Activated T-helper 2 cell treated with anti-CD3 and anti-CD28 coated beads, Interferon-gamma antibody, Interleukin-2, Interleukin-4, amounts not matched to agents 10 μg/mL and 5 μg/mL and 100 μg/mL, durations not matched to agents 14 hours and 24 hours and 36 hours (primary cell): ENCODE measurements at places on chromosomes 11 and 22. TPM values are rescaled to one million over a fixed set of nuclear protein-coding genes. Genes with fewer than 3 reads are reported as not detected.

SYT7 gene
- total RNA-seq: 0.09 and 0.30 TPM in 2 replicates

RIC3 gene
- 2.3 and 3.2 TPM in 2 replicates for total RNA-seq

PGA5 gene
- total RNA-seq: not detected in 2 replicates

PKNOX2 gene
- not detected in 2 replicates for total RNA-seq

SPDYC gene
- total RNA-seq: not detected in 2 replicates

KCNA4 gene
- total RNA-seq: not detected in 2 replicates

- H3K36me3 ChIP-seq: peaks cover 42% of the 10 kb centered on the region
- no peak for DNase-seq
- H3K4me1 ChIP-seq: peaks cover 23% of the 10 kb centered on the region
- H3K27ac ChIP-seq: no peak overlapping the region
These were observed 1.2 kb upstream of the GANAB start for GRCh38 chr11:62647609-62648005.

- H3K4me1 ChIP-seq: peaks cover 4% of the 10 kb centered on the region
- DNase-seq: no peak
- no peaks in the 10 kb centered on the region for H3K27me3 ChIP-seq
- H3K4me3 ChIP-seq: no peak overlapping the region
- H3K27ac ChIP-seq: no peak overlapping the region
These were observed 5.7 kb downstream of the DNAL4 start for GRCh38 chr22:38788021-38788816.

GRCh38 chr11:48055292-48056132 lies 75.2 kb downstream of the PTPRJ start:
- H3K4me1 ChIP-seq: peaks cover 80% of the 10 kb centered on the region
- peak overlapping the region; percentile 23 for H3K4me3 ChIP-seq
- H3K36me3 ChIP-seq: peaks cover 25% of the 10 kb centered on the region
- peak overlapping the region; percentile 91 for H3K27ac ChIP-seq
- DNase-seq: peak; percentile 83

GRCh38 chr11:94196363-94196762 lies 67.7 kb downstream of the PANX1 start:
- H3K36me3 ChIP-seq: no peaks in the 10 kb centered on the region
- DNase-seq: no peak
- H3K4me1 ChIP-seq: no peaks in the 10 kb centered on the region
- H3K27ac ChIP-seq: no peak overlapping the region
- no peaks in the 10 kb centered on the region for H3K27me3 ChIP-seq

- no peak overlapping the region for H3K27ac ChIP-seq
- H3K4me1 ChIP-seq: no peaks in the 10 kb centered on the region
- no peaks in the 10 kb centered on the region for H3K27me3 ChIP-seq
These were observed 1079.7 kb upstream of the TENM4 start for GRCh38 chr11:80520507-80520887.

DNA sequence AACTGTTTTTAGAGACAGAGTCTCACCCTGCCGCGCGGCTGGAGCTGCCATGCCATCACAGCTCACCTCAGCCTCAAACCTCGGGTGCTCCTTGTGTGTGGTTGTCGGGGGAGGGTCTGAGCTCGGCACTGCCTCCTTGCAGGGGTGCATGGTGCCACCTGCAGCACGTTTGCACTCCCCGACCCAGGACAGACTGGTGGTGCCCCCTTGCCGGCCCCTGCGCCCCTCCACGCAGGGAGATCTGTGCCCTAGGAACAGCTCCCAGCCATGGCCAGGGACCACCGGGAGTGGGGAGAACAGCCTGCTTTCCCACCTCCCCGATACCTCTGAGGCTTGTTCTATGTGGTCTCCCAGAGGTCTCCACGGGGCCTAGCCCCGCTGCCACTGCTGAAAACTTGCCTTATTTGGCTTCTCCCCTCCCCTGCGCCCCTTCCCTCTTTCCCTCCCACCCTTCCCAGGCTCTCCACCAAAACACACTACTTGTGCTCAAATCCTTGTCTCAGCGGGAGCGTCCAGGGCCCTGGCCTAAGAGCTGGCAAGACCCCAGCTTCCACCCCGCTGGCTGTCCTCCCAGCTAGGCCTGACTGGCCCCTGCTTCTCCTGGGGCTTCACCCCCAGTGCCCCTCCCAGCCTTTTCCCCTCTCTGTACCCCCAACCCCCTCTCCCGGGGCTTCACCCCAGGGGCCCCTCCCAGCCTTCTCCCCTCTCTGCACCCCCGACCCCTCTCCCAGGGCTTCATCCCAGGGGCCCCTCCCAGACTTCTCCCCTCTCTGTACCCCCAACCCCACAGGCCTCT lies 13.4 kb upstream of the TPCN2 start:
- H3K27me3 ChIP-seq: no peaks in the 10 kb centered on the region
- DNase-seq: no peak
- peaks cover under 1% of the 10 kb centered on the region for H3K4me1 ChIP-seq
- H3K36me3 ChIP-seq: no peaks in the 10 kb centered on the region
- no peak overlapping the region for H3K27ac ChIP-seq

DNA sequence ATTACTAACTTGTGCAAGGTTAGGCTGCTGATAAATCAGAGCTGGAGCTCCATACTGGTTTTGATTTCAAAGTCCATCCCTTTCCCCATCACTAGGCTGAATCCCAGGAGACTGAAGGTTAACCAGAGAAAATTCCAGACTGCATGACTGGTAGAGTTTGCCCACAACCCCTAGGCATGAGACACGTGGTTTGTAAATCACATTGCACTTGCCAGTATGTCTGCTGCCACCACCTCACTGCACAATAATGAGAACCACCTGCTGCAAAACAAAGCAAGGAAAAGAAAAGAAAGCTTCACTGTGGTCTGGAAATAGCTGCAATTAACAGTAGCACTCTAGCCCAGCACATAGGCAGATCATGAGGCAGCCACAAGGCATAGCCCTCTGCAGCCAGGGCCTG lies 67.6 kb upstream of the NTM start:
- H3K27me3 ChIP-seq: peaks cover 3% of the 10 kb centered on the region
- no peak for DNase-seq
- H3K36me3 ChIP-seq: no peaks in the 10 kb centered on the region
- no peak overlapping the region for H3K27ac ChIP-seq
- no peaks in the 10 kb centered on the region for H3K4me1 ChIP-seq

DNA sequence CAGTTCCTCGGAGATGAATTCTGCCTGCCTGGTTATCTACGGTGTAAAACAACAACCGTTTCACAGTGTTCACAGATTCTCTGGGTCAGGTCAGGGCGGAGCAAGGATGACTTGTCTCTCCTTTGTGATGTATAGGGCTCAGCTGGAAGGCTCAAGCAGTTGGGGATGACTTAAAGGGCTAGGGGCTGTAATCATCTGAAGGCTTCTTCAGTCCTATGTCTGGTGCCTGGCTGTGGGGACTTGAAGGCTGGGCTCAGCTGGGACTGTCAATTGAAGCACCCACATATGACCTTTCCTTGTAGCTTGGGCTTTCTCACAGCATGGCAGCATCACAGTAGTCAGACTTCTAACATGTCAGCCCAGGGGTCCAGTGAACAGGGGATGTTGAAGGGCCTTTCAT lies 29.3 kb downstream of the EIF3F start:
- H3K27me3 ChIP-seq: peaks cover 49% of the 10 kb centered on the region
- H3K4me3 ChIP-seq: no peak overlapping the region
- DNase-seq: no peak
- H3K27ac ChIP-seq: no peak overlapping the region

GRCh38 chr22:44548981-44549380 lies 50.9 kb upstream of the RTL6 start:
- no peak for DNase-seq
- H3K4me1 ChIP-seq: peaks cover 3% of the 10 kb centered on the region
- no peaks in the 10 kb centered on the region for H3K27me3 ChIP-seq
